Osteocyte (in vitro differentiated cells): ENCODE measurements at places on chromosomes 16 and 17. TPM values are rescaled to one million over a fixed set of nuclear protein-coding genes. Genes with fewer than 3 reads are reported as not detected.

IRF8 gene
- not detected in 2 replicates for total RNA-seq

RNF222 gene
- not detected in 2 replicates for total RNA-seq

NPIPA5 gene
- 5.7 and 8.0 TPM in 2 replicates for total RNA-seq

TIMP2 gene
- total RNA-seq = 1,096 and 1,211 TPM in 2 replicates

USB1 gene
- total RNA-seq = 43.4 and 45.5 TPM in 2 replicates

MT4 gene
- total RNA-seq = not detected in 2 replicates

ACSM3 gene
- 0.94 and 1.7 TPM in 2 replicates for total RNA-seq

TBC1D10B gene
- total RNA-seq = 47.0 and 49.0 TPM in 2 replicates

EIF3C gene
- total RNA-seq = 950 and 1,034 TPM in 2 replicates

XYLT2 gene
- 31.6 and 32.0 TPM in 2 replicates for total RNA-seq

UMOD gene
- not detected in 2 replicates for total RNA-seq

GLIS2 gene
- total RNA-seq = 58.6 and 59.9 TPM in 2 replicates

SERPINF2 gene
- total RNA-seq = 0.38 and 0.50 TPM in 2 replicates

FZD2 gene
- total RNA-seq = 203 and 207 TPM in 2 replicates

BCAR1 gene
- 126 and 138 TPM in 2 replicates for total RNA-seq
